Effector memory CD4-positive, alpha-beta T cell (primary cell): ENCODE measurements at places on chromosomes 1 and 21.
A peak's percentile ranks its signal among the peaks of the same experiment; 100 is the strongest.

- DNase-seq, result no peak
Observed at GRCh38 chr1:170567214-170567613, 35.2 kb downstream of the GORAB start.

GRCh38 chr1:217471403-217471802 lies 159.5 kb downstream of the GPATCH2 start:
- DNase-seq, result no peak

DNA sequence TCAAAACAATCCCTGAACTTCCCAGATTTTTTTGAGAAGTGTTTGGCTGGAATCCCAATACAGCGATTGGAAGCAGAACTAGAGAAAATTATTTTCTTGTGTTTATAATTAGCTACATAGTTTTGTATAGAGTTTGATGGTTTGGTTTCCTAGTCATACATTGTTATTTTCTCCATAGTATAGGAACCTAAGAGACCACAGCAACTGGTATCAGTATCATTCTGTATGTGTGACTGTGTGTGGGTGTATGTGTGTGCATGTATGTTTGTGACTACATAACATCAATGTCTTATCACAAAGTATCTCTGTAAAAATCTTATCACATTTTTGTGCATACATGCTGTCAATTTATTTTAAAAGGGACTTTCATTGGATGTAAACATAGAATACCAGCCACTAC lies 780.5 kb downstream of the MRPL39 start:
- no peak for DNase-seq

DNA sequence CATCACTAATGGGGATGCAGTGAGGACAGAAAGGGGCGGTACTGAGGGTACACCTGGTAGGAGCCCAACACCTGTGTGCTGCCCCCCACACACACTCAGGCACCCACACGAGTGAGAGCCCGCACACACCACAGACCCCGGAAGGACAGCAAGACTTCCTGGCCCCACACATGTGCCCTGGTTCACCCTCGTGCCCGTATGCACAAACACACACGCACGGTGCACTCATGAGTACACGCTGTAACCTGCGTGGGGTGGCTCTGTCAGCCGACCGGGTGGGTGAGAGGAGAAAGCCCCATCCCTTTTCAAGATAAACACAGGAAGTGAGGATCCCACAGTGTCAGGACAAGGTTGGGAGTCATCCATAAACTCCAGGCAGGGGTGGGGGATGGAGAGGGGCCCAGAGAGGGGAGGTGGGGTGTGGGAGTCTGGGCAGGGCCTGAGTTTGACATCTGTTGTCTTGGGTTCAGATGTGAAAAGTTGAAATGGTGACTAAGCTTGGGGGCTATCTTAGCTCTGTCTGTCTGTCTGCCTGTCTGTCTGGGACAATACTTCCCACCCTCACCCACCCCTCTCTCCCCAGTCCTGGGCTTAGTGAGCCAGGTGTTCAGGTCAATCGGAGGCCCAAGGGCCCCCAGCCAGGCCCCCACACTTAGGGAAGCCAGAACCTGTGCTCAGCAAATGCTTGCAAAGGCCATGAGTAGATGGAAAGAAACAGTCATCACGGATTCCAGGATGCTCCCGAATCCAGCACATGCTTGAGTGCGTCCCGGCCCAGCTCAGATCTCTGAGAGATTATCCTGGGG lies 119.8 kb upstream of the ZBTB40 start:
- no peak for DNase-seq

DNA sequence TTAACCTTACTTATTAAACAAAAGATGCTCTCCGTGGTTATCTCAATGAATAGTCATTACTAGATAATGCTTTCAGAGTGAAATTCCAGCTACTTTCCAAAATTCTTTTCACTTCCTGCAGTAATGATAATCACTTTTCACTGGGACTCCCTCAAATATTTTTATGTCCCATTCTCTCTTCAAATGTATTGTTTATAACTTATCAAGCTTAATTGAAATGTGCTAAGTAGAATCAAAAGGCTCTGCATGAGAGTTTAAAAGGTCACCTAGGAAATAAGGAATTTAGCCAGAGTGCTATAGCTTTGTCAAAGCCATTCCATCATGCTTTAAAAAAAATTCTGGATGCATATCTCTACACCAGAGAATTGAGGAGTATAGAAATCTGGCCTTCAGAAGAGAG lies 106.4 kb downstream of the ODF2L start:
- DNase-seq, result no peak

DNA sequence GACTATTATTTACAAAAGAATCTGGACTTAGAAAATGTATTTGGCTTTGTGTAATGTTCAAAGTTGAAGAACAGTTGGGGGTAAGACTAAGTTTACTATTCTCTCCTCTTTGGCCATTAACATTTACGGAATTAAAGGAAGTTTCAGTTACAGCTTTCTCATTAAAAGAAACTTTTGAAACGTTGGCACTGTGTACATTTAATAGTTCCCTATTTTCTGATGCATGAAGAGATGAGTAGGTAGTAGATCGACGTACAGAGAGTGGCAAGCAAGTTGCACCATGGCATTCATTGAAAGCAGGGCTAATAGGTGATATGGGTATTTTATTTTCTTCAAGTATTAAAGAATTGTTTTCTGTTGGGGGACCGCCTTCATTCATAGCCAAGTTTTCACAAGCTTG lies 3.2 kb downstream of the ASPM start:
- no peak for DNase-seq

DNA sequence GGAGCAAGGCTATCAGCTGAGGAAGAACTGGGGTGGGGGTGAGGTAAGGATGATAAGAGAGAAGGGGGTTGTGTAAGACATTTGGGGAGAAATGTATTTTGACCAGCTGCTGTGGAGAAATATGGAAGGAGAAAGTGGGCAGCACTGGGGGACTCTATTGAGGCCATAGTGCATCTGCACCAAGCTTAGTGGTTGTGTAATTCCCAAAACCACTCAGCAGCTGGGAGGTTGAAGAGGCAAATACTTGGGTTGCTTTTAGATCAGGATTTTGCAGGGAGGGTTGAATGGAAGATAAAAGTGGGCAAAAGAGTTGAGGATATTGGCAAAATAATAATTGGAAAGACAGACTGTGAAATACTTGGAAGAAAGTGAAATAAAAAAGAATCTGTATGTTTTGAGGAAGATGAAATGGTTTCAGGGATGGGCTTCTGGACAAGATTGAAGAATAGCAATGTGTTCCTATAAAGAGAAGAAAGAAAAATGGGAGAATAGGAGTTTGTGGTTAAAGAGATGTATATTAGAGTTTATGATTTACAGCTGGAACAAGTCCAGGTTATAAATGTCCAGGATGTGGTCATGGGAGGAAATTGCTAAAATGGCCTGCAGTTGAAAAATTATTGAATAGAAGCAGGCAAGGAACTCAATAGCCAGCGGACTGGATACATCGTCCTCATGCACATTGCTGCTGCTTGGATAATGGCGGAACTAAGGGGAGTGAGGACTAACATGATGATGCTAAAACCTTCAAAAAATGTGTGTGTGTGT lies 162.7 kb downstream of the DNM3 start:
- DNase-seq, result no peak

GRCh38 chr1:167249702-167250101 lies 29.0 kb downstream of the POU2F1 start:
- no peak for DNase-seq

DNA sequence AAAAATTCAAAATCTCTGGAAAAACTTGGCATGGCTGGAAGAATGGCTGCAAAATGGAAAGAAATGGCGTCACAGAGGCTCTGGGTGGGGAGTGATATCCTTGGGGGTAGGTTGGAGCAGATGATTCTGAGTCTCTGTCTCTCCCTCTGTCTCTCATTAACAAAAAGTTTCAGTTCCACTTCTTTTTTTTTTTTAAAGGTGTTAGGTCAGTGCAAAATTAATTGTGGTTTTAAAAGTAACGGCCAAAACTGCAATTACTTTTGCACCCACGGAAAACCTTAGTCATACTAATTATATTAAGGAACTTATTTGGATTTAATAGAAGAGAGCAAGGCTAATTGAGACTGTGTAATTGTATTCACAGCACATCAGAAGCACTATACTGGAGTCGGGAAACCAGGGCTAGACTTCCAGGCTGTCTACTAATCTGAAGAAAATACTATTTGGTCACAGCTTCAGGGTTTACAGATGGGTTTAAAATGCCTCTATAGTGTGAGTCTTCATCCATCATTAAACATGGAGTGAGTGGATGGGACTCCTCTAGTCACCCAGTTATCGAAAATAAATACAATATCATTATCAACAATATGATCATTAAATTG lies 289.1 kb upstream of the PLD5 start:
- no peak for DNase-seq

- no peak for DNase-seq
Observed at GRCh38 chr1:17369466-17369865, 2.5 kb upstream of the PADI6 start.

DNA sequence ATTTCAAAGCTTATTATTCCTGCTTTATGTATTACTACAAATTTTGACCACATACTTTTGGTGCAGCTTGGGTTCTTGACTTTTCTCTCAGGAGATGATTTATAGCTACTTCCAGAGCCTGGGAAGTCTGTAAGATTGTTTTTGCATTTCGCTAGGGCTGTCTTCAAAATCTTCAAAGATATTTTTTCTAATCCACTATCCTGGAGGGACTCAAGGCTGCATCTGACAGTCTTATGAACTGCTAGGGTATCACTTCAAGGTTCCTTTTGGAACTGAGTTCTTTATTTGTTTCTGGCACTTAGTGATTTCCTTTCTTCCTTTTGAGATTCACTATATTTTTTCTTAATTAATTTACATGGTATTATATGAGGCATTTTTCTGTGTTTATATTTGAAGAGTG lies 90.0 kb upstream of the LYPLAL1 start:
- no peak for DNase-seq

GRCh38 chr1:234303231-234303630 lies 70.0 kb upstream of the COA6 start:
- no peak for DNase-seq

DNA sequence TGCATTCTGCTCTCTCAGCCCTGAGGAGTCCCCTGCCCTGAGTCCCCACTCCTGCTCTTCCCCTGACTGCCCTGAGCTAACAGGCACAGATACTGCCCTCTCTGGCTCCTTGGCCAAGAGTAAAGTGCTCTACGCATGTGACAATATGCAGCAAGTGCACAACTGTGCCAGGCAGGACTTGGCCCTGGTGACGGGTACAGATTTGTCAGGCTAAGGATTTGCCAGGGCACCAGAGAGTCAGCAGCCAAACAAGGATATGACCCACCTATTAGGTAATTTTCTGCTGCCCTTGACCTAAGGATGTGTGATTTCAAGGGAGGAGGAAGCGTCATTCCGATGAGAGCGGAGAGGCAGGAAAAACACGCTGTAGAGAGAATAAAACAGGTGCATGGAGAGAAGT lies 339.0 kb downstream of the PTPRU start:
- no peak for DNase-seq

DNA sequence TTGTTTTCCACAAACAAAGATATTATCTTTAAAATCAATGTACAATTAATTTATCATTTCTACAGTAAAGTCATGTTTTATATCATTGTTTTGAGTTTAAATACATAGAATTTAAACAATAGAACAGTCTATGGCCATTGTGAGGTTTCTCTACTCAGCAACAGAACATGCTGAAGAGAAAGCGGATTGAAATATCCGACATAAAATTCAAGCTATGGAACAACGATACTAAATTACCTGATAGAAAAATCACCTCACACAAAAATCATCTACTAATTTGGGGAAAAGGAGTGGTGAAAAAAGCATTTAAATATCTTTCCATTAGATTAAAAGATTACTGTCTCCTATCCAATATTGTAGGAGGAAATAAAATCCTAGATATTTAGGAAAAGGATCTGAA lies 12.6 kb downstream of the CDKN2C start:
- no peak for DNase-seq

GRCh38 chr21:34598931-34599400 lies 15.9 kb downstream of the RCAN1 start:
- no peak for DNase-seq

GRCh38 chr1:27668808-27669723 lies 2.9 kb downstream of the IFI6 start:
- peak; percentile 73 for DNase-seq

DNA sequence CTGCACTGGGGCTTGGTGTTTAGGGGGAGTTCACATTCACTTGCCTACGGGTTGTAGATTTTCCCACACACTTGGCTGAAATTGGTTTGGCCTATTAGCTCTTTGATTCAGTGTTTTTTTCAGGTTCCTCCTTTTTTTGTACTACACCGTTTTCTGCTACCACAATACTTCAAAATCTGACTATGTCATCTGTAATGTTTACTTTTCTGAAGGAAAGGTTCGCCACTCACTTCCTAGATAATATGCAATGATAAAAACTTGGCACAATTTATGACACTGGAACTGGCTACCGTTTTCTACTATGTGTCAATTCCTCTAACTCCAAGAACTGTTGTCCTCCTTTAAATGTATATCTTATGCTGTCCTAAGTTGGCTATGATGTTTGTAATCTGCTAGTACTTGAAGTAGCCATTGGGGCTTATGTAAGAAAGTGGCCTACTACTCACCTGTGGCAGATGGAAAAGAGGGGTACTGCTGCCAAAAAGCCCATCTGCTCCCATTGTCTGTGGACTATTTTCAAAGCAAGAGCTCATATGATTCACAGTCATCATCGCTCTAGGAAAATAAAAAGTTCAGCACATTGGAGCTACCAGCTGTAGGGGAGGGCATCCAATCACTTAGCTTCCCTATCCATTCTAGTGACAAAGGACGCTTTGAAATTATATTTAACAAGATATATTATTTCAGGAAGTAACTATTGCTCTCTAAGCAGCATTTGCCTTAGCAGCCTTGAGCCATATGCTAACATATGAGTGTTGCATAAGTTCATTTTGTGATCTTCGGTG lies 42.4 kb upstream of the BACH1 start:
- DNase-seq, result no peak

DNA sequence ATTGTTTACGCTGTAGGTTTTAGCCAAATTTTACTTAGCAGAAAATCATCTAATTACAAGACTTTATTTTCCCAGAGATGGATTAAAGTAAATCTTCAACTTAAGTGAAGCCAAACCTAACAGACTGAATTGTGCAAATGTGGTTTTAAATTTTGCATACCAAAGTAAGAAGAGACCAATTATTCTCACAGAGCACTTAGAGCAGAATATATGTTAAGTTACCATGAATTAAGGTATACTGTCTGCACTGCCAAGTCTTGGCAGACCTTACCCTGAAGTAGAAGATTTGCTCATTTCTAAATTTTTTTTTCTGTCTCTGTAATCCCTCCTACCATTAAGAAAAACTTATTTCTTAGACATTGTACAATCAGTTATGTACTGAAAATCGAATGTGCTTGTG lies 24.1 kb downstream of the MRPS6 start:
- no peak for DNase-seq

GRCh38 chr1:23743287-23744152 lies at the start of gene ELOA:
ELOA (plus strand) TSS chr1:23743471; CDS start chr1:23743504, 33 bp downstream.
- peak; percentile 51 for DNase-seq

GRCh38 chr1:112614460-112615065 lies 4.4 kb downstream of the ST7L start:
- no peak for DNase-seq

GRCh38 chr1:65398083-65398482 lies 22.4 kb upstream of the LEPR start:
- no peak for DNase-seq

GRCh38 chr1:1287288-1288110 lies 7.3 kb downstream of the SCNN1D start:
- no peak for DNase-seq

- DNase-seq, result no peak
Observed at GRCh38 chr21:29332461-29333362, 34.0 kb downstream of the BACH1 start.

- DNase-seq, result no peak
Observed at GRCh38 chr1:84795966-84796600, 96.9 kb downstream of the LPAR3 start.
